ENCODE measurements at places on chromosomes 1 and 21.

DNA sequence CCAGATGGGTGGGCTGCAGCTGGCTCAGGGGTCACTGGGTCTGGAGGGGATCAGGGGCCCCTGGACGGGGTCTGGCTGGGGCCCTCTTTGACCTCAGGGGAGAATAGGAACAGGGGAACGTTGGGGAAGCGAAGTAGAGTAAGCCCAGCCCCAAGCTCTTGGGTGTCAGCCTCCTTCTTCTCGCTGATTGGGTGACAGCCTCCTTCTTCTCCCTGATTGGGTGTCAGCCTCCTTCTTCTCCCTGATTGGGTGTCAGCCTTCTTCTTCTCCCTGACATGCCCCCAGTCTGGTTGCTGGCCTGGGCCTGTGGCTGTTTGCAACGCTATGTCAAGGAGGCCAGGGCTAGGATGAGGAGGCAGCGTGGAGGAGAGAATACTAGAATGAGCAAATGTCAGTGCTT lies 76.7 kb upstream of the CASZ1 start:
- no peak for DNase-seq

- peak; percentile 70 for DNase-seq
Observed at GRCh38 chr1:174800216-174800851, 199.4 kb upstream of the CACYBP start.

DNA sequence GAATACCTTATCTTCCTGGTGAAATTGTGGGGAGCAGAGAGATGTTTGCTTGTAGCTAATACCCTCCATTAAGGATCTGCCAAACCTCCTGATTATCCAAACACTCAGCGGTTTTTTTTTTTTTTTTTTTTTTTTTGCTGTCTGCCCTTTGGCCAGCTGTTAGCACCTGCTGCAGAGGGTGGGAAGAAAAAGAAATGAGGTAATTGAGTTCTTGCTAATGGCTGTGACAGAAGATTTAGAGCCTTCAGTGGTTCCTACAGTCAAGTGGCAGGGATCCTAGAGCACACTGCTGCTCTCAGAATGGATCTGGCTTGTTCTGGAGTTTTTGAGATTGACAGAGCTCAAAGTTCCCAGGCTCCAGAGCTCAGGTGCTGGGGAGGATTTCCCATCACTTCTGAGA lies 342.5 kb downstream of the DISC1 start:
- peak; percentile 57 for DNase-seq

GRCh38 chr1:34749992-34750391 lies 4.9 kb upstream of the GJB5 start:
- no peak for DNase-seq

DNA sequence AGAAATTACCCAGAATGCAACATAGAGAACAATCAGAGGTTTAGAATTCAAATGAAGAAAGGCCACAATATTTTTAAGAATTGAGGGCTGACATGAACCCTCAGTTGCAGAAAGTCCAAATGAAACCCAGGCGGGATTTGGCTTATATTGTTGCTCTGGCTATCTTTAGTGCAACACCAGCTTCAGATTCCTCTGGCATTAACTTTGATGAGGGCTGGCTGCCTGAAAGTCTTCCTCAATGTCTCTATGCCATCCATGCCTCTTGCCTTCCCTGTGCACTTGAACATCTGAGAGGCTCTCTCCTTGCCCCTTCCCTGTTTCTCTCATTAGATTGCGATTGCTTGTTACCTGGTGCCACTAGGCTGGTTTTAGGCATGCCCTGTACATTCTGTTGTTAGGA lies 31.2 kb upstream of the DPT start:
- no peak for DNase-seq

All from NCI-H69 (cell line).